ENCODE measurements at places on chromosomes 11 and 22. TPM values are rescaled to one million over a fixed set of nuclear protein-coding genes. Genes with fewer than 3 reads are reported as not detected.

The MS4A4E gene
- not detected for total RNA-seq

The MAPK1 gene
- total RNA-seq = 148 TPM

The XRCC6 gene
- total RNA-seq = 155 TPM

The CFL1 gene
- total RNA-seq = 1,294 TPM

The CCDC15 gene
- total RNA-seq = 2.8 TPM

The PATL1 gene
- total RNA-seq = 17.3 TPM

The GLB1L3 gene
- 0.83 TPM for total RNA-seq

The SCN2B gene
- 0.39 TPM for total RNA-seq

The CSF2RB gene
- not detected for total RNA-seq

The EFCAB6 gene
- 0.96 TPM for total RNA-seq

The FGF4 gene
- total RNA-seq = 0.37 TPM

The NNMT gene
- 3.4 TPM for total RNA-seq

The CNGA4 gene
- not detected for total RNA-seq

The SLC15A3 gene
- 4.4 TPM for total RNA-seq

The ASRGL1 gene
- total RNA-seq = 55.7 TPM

The P4HA3 gene
- total RNA-seq = not detected

The FZD4 gene
- total RNA-seq = 2.0 TPM

The FIBP gene
- total RNA-seq = 115 TPM

The KCTD14 gene
- 0.32 TPM for total RNA-seq

The MS4A6A gene
- total RNA-seq = not detected

The CRYBB2 gene
- not detected for total RNA-seq

All from glutamatergic neuron (in vitro differentiated cells).